ENCODE measurements at places on chromosomes 2 and 18.

DNA sequence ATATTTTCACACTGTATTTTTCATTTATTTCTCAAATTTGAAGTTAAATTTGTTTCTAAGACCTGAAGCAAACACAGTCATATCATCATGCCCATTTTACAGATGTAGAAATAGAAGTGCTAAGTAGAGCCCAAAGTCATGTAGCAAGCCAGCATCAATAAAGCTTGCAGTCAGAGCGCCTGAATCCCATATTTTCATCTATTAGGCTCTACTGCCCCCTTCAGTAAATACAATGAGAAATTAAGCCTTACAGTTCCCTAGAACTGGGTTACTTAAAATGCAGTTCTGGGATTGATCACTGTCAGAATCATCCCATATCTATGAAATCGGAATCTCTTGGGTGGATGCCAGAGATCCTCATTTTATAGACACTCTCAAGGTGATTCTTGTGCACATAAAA, 419.9 kb downstream of the TGIF1 start:
- no peak for DNase-seq

- DNase-seq = no peak
These were observed 138.3 kb upstream of the STK17B start for GRCh38 chr2:196309691-196310090.

GRCh38 chr2:86781363-86781762, 9.3 kb downstream of the CD8A start:
- no peak for DNase-seq

GRCh38 chr18:4510711-4511110, 55.6 kb upstream of the DLGAP1 start:
- DNase-seq = no peak

GRCh38 chr2:142862847-142863246, 14.6 kb upstream of the KYNU start:
- DNase-seq = no peak

DNA sequence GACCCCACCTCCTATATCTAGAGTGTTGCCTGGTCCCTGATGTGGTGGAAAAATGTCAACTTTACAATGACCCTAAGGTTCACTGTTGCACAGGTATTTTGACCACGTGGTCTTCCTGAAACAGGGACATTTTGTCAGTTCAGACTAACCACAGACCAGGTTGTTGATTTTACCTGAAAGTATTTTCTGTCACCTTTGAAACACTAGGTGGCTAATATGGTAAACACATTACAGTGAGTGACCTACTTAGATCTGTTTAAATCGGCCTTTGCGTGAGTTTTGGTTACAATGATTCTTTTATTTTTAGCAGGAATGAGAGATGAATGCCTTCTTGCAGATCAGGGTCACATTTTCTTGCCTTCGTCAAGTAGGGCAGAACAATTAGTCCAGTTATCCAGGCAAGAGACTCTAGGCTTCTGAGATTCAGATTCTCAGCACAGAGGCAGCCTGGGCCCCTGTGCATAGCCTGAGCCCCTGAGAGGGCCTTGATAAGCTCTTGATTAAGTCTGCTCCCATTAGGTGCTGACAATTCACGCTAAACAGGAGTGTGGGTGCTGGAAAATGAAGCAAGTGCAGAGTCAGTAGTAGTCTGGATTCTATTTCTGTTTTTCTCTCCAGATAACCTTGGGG, 226.2 kb downstream of the KCNS3 start:
- DNase-seq = no peak

GRCh38 chr18:48638896-48639771, 100.3 kb downstream of the CTIF start:
- no peak for DNase-seq

DNA sequence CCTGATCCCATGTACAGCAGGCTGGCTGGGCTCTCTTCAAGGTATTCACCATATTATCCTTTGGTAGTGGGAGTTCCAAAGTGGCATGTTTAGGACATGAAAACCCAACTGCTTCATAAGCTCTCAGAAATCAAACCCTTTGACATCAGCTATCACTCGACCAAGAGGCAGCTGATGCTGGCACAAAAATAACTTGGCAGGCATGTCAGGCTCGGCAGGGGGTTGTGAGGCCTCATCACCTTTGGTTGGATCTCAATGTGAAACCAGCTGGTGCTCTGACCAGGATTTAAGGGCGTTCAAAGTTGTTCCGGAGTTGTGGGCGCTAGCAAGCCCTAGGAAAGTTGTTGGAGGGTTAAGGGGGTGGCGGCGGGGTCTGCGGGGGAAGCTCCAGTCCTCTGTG, 171.9 kb downstream of the FHOD3 start:
- no peak for DNase-seq

DNA sequence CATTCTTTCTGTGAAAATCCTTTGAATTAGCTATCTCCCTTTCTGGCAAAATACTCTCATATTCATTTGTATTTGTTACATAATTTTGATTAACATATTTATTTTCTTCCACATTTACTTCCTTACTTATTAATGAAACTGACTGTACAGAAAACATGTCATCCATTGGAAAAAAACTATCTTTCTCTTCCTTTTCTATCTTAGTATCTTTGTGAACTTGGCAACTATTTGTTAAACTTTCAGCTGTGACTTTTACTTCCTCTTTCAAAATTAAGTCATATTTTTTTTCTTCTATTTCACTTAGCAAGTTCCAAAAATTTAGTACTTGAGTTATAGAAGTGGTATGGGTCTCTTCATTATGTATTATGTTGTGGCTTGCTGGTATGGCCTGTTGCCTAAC, 2.6 kb downstream of the RAD51AP2 start:
- no peak for DNase-seq

- no peak for DNase-seq
These were observed 219.5 kb downstream of the CLIP4 start for GRCh38 chr2:29334706-29335105.

- DNase-seq = no peak
These were observed 357.0 kb downstream of the FBXO15 start for GRCh38 chr18:73790587-73790986.

DNA sequence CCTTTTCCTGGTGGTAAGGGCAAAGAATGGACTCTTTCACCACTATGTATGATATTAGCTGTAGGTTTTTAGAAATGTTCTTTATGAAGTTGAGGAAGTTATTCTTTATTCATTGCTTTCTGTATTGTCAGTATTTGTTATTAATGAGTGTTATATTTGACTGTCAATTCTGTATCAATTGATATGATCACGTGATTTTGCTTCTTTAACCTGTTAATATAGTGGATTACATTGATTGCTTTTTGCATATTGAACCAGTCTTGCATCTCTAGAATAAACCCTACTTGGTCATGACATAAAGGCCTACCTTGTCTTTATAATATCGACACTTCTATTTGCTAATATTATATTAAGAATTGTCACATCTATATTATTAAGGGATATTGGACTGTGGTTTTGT, 18.3 kb upstream of the ST6GAL2 start:
- no peak for DNase-seq

GRCh38 chr2:122206101-122206500, 450.6 kb downstream of the TSN start:
- no peak for DNase-seq

DNA sequence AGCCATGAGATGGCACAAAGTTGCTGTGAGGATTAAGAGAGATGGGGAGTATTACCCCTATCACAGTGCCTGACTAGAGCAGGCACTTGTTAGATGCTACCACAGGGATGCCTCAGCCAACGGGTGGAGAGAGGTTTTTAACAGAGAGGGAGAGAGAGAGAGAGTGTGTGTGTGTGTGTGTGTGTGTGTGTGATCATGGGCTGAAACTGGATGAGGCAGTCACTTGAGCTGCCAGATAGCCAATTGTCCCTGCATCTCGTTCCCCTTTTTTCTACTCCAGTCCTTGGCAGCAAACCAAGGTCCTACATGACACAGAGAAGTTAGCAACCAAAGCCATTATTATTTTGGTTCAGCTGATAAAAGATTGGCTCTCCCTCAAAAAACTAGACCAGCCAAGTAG, 3.0 kb downstream of the CD8A start:
- DNase-seq = no peak

- DNase-seq = no peak
These were observed 255.4 kb downstream of the ALPK2 start for GRCh38 chr18:58373481-58373880.

All from stimulated activated CD4-positive, alpha-beta T cell treated with anti-CD3 and anti-CD28 coated beads, Interleukin-4, amount 100 ng/mL, for 4 hours (primary cell).